ENCODE measurements at places on chromosomes 13 and 19.

GRCh38 chr19:2201473-2202148, 34.5 kb downstream of the PLEKHJ1 start:
- DNase-seq = no peak

DNA sequence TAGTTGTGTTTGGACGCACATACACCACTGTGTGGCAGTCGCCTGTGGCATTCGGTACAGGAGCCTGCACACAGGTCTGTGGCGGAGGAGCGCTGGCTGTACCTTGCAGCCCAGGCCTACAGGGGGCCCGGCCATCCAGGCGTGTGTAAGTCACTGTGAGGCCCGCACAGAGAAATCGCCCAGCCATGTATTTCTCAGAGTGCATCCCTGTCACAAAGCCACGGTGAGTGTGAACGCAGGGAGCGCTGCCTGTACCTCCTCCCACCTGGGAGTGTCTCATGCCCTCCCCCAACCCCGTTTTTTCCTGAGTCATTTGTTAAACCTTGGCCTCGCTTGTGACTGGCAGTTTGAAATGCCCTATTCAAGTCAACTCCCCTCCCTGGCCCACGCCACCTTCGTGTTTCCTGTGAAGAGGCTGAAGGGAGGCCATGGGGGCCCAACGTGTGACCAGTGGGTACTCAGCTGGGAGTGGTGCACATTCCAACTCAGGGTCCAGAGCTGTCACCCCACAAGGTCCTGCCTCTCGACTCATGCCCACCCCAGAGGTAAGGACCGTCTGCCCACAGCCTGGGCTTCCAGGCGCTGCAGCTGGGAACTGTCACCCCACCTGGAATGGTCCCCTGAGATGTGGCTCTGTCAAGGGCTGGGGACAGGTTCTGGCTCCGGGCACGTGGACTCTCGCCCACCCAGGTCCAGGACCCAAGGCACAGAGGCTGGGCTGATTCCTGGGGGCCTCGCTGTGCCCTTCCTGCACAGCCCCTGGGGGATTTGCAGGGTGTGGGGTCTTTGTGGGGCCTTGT, 11.6 kb upstream of the RASA3 start:
- DNase-seq = no peak

GRCh38 chr13:99225078-99225477, 24.4 kb downstream of the UBAC2 start:
- DNase-seq = no peak

- DNase-seq = no peak
These were observed 2.4 kb downstream of the KANK2 start for GRCh38 chr19:11194656-11195558.

- peak; percentile 20 for DNase-seq
These were observed 934 bp downstream of the N4BP2L2 start for GRCh38 chr13:32537580-32538142.

- no peak for DNase-seq
These were observed 44.4 kb downstream of the TSHZ3 start for GRCh38 chr19:31304831-31305312.

GRCh38 chr13:110281736-110282135, 25.2 kb downstream of the COL4A1 start:
- DNase-seq = no peak

DNA sequence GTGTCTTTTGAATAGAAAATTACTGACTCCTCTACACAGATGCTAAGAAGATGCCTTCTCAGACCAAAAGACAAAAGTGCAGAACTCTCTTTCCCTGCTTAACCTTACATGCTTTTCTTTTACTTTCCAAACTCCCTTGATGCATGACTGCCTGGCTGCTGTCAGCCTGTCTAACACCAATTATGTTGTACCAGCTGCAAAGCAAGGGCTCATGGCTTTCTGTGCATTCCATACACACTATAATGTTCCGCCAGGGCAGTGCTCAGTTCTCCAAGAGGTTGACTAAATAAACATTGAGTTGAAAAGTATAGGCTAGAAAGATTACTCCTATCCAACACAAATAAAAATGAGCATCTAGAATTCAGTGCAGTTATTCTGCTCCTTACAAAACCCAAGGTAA, 330.4 kb upstream of the NBEA start:
- DNase-seq = no peak

DNA sequence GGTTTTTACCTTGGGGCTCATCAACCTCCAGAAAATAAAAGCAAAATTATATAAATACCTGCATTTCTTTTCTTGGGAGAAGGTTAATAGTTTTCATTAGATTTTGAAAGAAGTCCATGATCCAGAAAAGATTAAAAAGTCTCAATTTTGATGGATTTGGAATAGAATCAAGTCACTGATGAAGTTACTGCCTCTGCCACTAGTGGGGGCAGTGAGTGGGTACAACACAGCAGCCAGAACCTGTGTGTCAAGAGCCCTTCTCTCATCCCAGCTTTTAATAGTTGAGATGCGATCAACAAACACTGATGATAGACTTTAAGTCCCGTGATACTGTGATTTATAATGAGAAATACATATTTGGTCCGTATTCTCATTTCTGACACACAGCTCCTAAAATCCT, 686.7 kb downstream of the DIAPH3 start:
- no peak for DNase-seq

- DNase-seq = no peak
These were observed 84.5 kb upstream of the IRS2 start for GRCh38 chr13:109870696-109871370.

DNA sequence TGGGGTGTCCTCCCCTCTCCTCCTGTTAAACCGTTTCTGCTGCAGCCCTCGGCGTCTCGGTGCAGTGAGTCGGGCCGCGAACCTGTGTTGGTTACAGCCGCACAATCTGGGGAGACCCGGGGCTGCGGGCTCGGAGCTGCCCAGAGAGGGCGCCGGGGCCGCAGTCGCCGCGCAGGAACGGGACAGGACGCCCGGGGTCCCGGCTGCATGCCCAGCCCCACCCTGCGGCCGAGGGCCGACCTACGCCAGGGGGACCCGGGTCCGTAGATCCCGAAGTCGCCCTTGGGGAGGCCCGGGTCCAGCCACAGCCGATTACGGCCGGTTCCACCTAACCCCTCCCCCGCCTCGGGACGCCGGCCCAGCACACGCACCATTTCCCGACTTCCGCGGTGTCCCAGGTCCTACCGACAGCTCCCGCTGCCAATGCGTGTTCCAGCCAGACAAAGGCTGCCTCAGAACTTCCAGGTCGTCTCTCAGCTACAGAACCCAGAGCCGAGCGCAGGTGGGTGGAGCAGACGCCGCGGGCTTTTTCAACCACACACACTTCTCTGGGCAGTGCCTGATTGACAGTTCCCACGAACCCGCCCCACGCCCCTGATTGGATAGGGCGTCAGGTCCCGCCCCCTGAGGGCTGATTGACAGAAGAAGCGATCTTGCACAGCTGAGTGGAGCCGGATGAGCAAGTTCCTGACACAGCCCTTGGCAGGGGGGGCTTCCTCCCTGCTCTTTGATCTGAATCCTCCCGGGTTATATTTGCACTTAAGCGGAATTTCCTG, at the start of gene ZNF443:
Gene ZNF443 (minus strand): TSS at position 481 of the 776 bp plus-strand sequence. CDS start 107 bp downstream, at position 374.
- peak; percentile 93 for DNase-seq

DNA sequence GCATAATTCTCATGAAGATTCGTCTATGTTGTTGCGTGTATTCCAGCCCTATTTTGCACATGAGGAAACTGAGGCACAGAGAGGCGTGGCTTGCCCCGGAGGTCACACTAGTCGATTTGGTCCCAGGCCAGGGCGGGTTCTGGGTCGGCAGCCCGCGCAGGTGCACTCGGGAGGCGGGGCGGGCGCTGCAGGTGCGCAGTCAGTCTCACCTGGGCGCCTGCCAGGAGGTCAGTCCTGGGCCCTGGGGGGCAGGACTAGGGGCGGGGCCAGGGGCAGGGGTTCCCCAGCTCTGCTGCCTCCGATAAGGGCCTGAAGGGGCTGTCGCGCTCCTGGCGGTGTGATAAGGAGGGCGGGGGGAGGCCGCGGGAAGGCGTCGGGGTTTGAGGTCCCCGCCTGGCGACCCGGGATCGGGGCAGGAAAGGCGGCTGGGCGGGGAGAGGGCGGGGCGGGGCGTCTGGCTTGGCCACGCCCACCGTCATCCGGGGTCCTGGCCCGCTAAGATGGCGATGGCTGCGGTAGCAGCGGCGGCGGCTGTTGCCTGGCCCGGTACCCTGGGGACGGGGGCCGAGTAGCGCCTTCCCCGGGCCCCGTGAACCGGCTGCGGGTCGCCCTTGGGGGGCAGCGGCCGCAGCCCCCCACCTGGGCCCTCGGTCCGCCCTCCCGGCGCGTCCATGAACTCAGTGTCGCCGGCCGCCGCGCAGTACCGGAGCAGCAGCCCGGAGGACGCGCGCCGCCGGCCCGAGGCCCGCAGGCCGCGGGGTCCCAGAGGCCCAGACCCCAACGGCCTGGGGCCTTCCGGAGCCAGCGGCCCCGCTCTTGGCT, at the start of gene ATG4D:
Gene ATG4D (plus strand): TSS at position 485 of the 822 bp plus-strand sequence. CDS start 187 bp downstream, at position 672.
- peak; percentile 84 for DNase-seq

DNA sequence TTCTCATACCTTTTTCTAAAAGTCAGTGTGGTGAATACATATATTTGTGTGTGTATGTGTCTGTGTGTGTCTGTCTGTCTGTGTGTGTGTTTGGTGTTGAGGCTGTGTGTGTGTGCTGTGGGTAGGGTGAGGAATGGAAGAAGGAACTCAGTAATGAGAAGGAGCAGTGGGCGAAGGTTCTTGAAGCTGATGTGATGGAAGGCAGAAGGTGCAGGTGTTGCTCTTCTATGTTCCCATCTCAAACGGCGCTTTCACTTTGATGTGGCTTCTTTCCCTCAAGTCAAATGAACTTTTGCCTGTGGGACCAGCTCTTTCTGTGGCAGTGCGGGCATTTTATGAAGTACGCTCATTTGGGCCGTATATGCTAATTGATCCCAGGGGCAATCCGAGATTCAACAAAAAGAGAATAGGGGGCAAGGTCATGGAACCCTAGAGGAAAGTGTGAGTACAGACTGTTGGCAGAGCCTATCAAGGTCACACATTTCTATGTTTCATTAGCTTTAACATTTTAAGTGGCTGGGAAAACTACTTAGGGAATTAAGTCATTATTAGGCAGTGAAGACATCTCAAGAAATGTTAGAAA, 15.2 kb downstream of the BIVM start:
- no peak for DNase-seq

DNA sequence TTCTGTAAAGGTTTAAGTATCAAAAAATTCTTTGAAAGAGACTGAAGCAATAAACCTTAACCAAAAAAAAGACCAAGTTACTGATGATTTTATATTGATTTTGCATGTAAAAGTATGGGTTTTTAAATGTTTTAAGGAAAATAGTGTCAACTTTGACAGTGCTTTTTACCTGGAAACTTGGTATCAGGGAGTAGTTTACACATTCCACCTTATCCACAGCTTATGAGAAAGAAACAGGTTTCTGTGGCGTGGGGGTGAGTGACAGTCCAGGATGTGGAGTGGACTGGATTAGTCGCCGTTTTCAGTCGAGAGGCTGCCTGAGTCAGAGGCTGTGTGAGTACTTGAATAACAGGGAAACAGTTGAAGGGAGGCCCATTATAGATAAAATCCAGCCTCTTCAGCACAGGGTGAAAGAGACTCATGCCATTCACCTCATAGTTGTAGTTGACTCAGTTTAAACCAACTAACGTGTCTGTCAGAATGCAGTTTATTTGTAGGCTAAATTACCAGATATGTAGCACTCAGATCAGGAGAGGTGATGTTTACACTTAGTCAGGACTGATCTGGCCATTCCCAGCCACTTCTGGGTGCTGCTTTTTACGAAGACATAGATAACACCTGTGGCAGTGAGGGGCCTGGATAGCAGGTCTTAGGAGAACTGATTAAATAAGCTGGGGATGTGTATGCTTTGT, 595 bp upstream of the GPR183 start:
- no peak for DNase-seq

GRCh38 chr13:111161601-111162600, 46.8 kb downstream of the ARHGEF7 start:
- no peak for DNase-seq

- no peak for DNase-seq
These were observed 101.5 kb downstream of the CCNA1 start for GRCh38 chr13:36533806-36534205.

DNA sequence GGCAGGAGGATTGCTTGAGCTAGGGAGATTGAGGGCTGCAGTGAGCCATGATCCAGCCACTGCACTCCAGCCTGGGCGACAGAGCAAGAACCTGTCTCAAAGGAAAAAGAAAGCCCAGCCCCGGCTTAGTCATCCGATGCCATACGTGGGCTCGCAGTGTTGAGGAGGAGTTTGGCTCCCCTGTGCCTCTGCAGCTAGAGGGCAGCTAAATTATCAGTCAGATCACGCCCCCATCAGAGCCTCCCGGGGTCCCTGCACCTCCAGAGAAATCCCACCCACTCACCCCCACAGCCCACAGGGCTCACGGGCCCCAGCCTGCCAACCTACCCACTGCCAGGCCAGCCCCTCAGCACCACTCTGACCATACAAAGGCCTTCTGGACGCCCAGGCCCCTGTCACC, 27.6 kb downstream of the MAU2 start:
- no peak for DNase-seq

- DNase-seq = no peak
These were observed 111.0 kb downstream of the HSPH1 start for GRCh38 chr13:31050486-31051400.

DNA sequence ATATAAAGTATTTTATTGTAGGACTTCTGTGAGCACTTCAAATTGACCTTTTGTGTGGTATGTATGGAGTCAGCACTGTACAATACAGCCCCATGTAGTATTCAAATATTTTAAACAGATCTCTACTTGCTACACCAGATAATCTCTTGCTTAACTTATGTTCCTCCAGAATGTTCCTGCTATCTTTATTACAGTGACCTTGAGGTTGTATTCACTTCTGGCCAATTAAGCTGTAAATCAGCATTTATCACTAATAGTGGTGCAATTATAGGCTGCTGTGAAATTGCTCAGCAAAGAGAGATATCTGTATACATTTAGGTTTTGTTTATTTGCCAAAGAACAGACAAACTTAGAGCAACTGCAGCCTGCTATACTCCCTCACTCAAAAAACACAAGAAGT, 1218.6 kb downstream of the PCDH17 start:
- DNase-seq = no peak
